ENCODE measurements at places on chromosomes 5 and 9.

DNA sequence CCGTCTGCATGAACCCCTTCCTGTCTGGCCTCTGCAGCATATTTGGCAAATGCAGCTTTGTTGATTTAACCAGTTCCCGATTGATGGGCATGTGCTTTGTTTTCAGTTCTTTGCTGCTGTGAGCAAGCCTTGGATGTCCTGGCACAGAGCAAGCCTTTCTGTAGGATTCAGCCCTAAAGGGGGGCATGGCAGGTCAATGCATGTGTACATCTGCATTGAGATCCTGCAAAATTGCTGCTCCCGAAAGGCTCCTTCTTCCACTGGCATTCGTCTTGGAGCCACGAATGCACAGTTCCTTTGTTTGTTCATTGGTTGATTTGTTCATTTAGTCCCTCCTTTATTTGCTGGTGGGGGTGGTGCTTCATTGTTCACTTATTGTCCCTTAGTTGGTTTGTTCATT, 34.8 kb downstream of the COL5A1 start:
- DNase-seq, result no peak

GRCh38 chr5:56314529-56314928, 81.4 kb upstream of the ANKRD55 start:
- no peak for DNase-seq

- no peak for DNase-seq
These were observed 23.2 kb downstream of the CDK5RAP2 start for GRCh38 chr9:120556775-120557174.

- no peak for DNase-seq
These were observed 45.2 kb downstream of the ALG2 start for GRCh38 chr9:99176527-99177013.

DNA sequence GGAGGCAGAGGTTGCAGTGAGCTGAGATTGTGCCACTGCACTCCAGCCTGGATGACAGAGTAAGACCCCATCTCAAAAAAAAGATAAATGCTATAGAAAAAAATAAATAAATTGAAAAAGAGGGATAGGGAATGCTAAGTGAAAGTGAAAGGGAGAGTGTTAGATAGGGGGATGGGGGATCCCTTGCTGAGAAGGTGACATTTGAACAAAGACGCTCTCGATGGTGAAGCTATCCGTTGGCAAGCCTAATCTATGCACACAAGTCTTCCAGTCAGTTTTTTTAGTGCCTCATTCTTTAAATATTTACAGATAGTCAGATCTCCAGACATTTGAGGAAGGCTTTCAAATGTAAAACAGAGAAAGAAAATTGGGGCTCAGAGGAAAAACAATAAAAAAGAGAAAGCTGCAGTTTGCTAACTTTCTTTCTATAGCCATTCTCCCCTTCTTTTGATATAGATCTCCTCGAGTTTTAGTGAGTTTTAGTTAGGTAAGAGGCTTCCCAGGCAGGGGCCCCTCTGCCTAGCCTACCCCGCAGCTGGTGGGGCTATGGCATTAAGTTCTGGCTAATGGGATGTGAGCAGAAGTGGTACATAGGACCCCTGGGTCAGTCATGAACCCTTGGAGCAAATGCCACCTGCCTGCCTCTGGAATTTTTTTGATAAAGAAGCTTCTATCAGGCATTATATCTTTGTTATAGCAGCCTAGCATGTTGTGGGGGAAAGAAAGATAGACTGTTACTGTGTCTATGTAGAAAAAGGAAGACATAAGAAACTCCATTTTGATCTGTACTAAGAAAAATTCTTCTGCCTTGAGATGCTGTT, 12.0 kb downstream of the GLRX start:
- no peak for DNase-seq

DNA sequence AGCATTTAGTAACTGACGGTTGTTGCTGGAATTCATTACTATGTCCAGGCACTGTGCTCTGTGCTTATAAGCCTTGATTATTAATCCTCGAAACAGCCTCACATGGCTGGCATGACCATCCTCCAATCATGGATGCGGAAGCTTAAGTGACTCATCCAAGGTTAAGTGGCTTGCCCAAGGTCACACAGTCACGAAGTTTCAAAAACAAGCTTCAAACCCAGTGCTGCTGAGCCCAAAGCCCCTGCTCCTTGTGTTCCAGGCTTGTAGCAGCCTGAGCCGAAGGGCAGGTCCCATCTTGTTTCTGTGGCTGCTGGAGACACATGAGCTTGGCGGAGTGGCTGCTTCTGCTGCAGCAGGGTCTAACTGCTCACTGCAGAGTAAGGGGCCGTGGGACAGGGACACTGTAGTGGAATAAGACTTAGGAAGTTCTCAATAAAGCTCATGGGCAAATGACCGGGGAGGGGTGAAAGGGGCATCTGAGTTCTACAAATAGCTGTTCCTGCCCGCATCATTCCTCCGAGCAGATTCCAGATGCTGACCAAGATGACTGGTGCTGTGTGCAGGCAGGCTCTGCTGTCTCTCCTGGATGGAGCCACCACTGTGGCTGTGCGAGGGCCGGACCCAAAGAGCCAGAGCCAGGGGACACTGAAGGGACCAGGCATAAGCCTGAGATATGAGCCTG, 32.4 kb downstream of the WHRN start:
- no peak for DNase-seq

DNA sequence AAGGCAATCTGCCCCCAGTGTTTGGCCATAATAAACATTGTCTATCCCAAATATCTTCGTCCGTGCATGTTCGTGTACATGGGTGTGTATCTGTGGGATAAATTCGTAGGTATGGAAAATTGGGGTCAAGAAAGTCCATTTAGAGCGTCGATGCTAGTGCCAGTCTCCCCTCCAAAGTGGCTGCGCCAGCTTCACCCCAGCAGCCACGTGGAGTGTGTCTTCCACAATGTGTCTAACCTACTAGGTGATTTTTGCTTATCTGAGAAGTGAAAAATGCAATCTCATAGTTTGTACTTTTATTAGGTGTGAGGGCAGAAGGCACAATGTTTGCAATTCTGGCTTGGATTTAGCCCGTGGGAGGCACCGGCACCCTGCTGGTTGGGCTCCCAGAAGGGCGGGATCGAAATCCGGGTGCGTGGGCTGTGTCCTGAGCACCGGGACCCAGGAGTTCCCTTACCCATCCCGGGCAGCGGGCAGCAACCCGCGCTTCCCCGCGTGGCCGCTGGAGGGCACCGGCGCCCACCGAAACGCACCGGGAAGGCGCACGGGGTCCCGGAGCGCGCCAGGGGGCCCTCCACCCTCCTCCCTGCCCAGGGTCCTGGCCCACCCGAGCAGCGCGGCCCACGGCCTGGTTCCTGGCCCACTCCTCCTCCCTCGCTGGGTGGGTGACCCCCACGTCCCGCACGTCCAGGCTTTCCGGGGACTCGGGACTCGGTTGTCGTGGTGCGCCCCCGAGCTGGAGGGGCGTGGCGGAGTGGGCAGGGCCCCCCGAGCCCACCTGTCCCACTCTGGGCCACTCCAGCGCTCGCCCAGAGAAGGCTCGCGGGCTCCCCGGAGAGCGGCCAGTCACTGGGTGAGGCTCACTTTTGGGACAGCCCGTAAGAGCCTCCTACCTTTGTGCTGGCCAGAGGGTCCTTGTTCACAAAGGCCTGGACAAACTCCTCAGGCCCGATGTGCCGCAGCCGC, 55.4 kb upstream of the RNF130 start:
- no peak for DNase-seq
